ENCODE measurements at places on chromosomes 2 and 18. TPM values are rescaled to one million over a fixed set of nuclear protein-coding genes. Genes with fewer than 3 reads are reported as not detected.

DNA sequence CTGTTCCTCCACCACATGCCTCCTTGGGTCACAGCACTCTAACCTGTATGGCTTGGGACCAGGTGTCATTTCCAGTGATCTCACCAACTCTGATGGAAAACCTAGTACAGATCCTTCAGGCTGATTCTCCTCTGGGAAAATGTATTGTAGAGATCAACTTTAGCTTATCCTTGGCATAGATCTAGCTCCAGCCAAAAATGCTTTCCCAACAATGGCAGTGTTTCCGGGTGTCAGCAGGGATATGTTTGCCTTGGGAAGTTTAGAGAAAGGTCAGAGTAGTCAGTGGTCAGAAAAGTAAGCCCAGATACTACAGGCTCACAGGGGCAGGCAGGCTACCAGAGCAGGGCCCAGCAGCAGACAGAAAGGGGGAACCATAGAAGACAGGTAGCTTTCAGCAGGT lies 73.6 kb downstream of the CD8B2 start:
- no peak for DNase-seq

CFC1 gene
- polyA plus RNA-seq: not detected

DNA sequence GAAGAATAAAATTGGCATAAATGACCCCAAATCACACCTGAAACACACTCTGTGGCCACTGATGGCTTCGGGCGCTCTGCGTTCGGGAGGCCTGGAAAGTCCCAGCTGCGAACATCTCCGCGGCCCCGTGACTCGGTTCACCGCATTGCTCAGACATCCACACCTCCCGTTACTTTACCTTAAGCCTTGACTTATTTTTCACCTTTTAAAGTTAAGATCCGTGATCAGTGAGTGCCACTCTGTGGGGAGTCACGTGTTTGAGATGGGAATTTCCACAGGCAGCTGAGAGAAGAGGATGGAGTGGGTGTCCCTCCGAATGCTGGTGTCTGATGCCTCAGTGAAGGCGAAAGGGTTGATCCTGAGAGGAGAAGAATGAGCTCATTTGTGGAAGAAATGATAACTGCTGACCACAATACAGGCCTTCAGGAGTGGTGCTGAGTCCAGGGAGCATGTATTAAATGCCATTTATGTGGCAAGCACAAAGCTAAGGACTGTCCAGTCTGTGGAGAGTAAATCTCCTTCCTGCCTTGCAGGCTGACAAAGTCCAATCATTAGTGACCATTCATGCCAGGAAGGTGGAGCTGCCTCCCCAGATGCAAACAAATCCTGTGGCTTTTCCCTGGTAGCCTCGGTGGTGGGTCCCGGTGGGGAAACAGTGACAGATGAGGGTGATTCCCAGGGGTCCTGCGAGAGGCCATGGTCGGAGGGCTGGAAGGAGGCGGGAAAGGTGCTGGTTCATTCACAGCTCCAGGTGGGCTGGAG lies 168.8 kb downstream of the RTP5 start:
- DNase-seq: no peak

TWIST2 gene
- polyA plus RNA-seq: 3.6 TPM

- no peak for DNase-seq
These were observed 95.9 kb downstream of the POLE4 start for GRCh38 chr2:75054296-75054695.

DNA sequence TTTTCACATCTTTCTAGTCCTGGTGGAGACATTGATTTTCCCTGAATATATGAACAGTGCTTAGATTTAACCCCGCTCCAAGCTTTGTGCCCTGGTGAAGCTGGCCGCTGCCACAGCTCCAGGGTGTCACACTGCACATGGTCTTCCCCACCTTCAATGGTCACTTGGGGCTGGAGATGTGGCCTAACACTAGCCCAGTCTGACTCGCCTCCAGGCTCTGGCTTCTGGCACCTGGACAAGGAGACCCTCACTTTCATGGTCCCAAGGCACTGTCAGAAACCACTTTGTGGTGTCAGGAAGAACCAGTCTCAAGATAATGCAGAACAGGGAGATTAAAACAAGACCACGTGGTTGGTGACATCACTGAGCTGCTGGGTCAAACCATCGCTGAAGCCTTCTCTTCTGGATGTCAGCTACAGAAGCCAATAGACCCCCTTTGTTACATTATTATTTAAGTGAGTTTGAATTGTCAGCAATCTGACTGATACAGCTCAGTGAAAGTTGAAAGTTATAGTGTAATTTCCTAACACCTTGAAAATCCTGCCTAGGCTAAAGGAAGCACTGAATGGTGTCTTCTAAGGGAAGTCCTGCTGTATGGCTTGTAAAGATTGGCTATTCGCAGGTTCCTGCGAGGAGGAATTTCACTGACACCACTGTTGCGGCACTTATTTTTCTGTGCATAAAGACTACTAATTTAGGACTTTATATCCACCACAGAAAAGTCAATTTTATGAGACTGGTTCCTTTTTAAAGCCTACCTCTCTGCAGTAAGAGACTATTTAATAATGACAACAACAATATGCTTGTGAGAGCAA lies 55.0 kb upstream of the CTDP1 start:
- DNase-seq: no peak

DNA sequence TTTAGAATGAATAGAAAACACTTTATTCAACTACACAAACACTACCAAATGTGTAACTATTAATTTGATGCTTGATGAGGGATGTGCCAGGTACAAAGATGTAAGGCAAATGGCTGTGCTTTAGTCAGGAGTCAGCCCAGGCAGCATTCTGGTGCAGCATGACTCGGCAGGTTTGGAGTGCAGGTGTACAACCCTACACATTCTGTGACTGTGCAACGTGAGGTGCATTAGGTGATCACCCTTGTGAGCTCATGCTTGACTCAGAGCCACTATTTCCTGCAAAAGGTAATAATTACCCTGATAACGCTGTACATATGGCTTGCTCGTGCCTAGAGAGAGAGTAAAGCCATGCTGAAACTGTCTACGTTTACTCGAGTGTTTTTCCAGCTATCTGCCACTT lies 288.7 kb upstream of the DSEL start:
- DNase-seq: no peak

- DNase-seq: no peak
These were observed 194.9 kb downstream of the MCFD2 start for GRCh38 chr2:46720592-46721185.

DNA sequence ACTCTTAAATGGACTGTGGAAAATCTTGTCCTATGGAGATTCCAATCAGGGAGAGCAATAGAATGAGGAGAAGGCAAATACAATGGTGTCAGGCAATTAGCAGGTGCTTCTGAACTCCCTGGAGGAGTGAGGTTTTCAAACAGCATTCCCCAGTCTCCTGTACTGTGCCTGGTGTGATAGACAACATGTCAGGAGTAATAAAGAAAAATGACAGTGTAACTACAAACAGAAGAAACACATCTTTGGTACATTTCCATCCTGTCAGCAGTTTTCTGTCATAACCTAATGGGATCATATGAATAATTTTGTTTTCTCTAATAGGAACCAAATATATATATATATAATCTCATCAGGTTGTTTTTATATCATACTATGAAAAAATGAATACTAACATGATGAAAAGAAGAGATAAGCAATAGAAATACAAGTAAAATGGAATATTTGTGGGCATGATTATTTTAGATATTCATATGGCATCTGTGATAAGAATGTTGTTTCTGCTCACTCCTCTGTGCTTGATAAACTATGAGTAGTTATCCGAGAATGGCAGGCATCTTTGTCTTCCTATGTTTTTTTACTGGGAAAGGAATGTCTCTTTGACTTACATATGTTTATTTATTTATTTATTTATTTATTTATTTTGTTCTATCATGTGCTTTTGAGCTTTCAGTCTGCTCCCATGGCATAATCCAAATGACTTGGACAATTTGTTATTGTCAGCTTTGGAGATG lies 441.7 kb downstream of the TXNL1 start:
- no peak for DNase-seq
